ENCODE measurements at places on chromosomes 1 and 21.

DNA sequence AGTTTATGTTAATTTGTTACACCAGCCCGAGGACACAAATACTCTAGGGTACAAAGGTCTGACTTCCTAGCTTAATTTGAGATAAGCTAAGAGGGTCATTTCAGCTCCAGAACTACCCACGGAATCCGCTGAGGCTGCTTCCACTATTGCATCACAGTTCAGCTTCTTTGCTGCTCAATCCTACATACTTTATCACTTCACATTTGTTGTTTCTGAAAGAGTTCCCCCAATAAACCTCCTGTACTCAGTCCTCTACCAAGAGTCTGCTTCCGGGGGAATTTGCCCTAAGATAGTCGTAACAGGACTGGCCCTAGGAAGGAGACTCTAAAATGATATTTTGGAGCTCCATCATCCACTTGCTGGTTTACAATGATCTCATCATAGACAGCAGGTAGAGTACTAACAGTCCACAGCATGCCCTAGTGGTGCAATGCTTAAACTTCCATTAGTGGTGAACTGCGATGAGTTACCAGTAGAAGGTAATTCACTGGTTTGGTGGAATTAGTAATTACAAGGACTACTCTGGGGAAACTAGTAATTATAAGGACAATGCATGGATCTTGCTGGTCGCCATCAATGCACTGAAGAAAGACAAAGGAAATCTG, 229.3 kb downstream of the USH2A start:
- no peak for DNase-seq

- DNase-seq = no peak
Observed at GRCh38 chr21:40438616-40439015, 408.3 kb downstream of the DSCAM start.

DNA sequence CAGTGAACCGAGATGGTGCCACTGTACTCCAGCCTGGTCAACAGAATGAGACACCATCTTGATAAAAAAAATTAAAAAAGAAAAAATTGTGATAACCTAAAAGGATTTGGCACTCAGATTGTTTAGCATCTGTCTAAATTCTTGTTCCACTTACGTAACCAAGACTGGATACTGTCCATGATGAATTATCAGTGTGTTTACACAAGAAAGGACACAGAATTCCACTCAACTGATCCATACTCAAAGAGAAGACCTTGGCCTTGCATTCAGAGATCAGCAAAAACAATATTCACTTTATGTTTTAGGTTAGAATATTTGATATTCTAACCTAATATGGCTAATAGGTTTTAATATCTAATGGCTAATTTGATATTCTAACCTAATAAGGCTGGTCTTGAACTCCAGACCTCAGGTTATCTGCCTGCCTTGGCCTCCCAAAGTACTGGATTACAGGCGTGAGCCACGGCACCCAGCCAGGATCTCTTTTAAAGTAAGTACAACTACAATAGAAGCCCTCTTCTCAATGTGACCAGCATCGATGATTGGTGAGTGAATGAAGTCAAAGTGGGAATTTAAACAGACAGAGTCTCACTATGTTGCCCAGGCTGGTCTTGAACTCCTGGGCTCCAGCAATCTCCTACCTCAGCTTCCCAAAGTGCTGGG, 43.1 kb upstream of the COX20 start:
- DNase-seq = no peak

GRCh38 chr1:14887764-14888350, 265.7 kb upstream of the TMEM51 start:
- no peak for DNase-seq

GRCh38 chr1:11143907-11144306, 44.2 kb upstream of the EXOSC10 start:
- no peak for DNase-seq

- DNase-seq = no peak
Observed at GRCh38 chr1:106173101-106173500, 883.4 kb upstream of the PRMT6 start.

DNA sequence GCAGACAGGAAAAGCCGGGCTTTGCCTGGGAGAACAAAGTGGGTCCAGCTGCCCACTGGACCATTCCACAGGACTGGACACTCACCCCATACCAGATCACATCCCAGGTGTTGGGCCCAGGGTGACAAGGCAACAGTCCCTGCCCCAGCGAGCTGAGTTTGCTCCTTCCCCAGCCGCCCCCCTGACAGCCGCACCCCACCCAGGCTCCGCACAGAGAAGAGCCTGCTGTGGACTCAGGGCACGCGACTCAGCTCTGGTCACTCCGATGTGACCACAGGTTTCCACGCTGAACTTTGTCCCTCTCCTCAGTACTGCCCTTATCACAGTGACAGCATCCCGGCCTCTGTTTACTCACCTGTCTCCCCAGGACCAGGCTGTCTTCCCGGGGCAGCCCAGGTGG, 1.2 kb downstream of the BMP8B start:
- DNase-seq = no peak

- DNase-seq = no peak
Observed at GRCh38 chr1:162193815-162194214, 124.3 kb downstream of the NOS1AP start.

DNA sequence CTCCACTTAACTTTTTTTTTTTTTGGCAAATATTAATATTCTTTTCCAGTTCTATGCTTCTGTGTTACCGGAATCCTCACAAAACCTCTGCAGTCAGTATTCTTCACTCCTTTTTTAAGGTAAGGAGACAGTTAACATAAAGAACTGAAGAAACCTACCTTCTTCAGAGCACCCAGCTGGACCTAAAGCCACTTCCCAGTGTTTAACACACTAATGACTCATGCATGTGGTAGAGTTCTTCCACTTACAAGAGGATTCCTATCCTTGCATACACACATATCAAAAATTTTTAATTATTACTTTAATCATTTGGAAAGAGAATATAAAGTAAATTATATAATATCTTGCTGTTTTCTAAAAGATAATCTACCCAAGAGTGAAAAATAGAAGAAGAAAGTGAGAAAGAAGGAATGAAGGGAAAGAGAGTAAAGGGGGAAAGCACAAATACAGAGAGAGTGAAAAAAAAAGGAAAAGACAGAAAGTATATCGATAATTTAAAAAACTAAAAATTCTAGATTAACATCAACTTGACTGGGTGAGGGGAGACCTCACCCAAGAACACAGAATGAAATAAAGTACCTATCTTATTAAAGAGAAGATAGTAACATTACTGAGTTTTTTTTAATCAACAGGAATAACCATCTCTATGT, 54.9 kb downstream of the ENAH start:
- DNase-seq = no peak

GRCh38 chr1:98264727-98265126, 343.9 kb upstream of the DPYD start:
- DNase-seq = no peak

GRCh38 chr21:39175154-39175553, 8.1 kb downstream of the PSMG1 start:
- DNase-seq = no peak

- DNase-seq = no peak
Observed at GRCh38 chr1:181525104-181525721, 41.9 kb downstream of the CACNA1E start.

DNA sequence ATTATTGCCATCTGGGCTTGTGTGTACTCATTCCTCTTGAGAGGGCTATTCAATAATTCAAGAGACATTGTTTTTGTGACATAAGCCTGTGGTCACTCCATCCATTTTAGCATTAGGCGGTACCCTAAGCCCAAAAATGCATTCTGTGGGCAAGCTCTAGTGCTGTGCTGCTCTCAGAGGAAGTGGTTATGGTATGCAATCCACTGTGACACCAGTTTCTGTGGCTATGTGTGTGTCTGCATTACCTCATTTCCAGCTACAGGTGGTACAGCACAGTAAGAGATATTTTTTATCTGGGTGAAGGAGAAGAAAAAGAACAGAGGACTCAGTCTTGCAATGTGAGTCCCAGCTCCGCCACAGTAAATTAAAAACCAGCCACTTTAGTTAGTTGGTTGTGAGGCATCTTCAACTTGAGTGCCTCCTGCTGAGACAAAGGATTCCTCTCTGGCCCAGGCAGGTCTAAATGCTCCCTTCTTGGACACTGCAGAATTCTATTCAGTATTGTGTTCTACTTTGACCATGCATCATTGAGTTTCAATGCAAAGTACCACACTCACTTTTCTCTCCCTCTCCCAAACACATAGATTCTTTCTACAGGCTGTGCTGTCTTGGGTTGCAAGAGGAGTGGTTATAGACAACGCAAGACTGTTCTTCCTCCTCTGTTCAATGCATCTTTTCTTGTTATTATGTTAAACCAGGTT, 777.8 kb upstream of the BRINP3 start:
- DNase-seq = no peak

- no peak for DNase-seq
Observed at GRCh38 chr1:160429125-160429561, 28.8 kb downstream of the VANGL2 start.

DNA sequence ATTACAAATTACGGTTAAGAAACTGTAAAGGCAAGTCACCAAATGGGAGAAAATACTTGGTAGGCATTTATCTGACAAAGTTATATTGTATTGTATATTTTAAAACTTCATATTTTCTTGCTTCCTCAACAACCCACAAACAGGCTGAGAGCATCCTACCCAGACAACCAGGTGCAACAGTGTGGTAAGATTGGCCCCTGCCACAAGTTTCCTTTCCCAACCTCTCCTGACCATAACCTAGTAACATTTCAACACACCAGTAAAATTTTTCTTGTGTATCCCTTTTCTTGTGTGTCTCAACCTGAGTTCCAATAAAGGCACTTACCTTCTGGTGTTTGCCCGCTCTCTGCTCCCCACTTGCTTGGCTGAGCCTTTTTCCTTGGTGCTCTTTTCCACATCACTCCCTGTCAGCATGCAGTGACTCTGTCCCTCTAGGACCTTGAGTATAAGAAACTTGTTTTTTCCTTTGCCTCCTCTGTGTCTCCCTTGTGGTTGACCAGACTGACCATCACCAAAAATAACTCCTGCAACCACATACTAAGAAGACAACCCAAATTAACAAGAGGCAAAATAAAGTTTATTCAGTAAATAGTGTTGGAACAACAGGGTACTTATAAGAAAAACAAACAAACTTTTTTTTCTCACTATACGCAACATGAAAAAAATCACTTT, 40.9 kb downstream of the FCRL3 start:
- DNase-seq = no peak

DNA sequence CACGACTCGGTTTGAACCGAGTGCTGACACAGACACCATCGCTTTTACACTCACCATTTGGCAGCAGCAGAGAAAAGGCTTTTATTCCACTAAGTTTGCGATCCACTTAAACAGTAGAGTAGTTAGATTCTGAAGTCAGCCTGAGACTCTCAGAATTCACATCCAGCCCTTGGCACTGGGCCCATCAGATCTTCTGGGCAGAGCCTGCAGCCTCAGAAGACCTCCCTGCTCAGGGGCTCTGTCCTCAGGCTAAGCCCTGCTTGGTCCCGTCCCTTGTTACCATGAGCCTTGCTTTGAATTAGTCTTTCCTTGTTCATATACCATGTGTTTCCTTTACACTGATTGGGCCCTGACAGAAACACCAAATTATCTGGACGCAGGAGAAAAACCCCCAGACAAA, 41.4 kb upstream of the AJAP1 start:
- DNase-seq = no peak
